ENCODE measurements at places on chromosomes 3 and 15.

DNA sequence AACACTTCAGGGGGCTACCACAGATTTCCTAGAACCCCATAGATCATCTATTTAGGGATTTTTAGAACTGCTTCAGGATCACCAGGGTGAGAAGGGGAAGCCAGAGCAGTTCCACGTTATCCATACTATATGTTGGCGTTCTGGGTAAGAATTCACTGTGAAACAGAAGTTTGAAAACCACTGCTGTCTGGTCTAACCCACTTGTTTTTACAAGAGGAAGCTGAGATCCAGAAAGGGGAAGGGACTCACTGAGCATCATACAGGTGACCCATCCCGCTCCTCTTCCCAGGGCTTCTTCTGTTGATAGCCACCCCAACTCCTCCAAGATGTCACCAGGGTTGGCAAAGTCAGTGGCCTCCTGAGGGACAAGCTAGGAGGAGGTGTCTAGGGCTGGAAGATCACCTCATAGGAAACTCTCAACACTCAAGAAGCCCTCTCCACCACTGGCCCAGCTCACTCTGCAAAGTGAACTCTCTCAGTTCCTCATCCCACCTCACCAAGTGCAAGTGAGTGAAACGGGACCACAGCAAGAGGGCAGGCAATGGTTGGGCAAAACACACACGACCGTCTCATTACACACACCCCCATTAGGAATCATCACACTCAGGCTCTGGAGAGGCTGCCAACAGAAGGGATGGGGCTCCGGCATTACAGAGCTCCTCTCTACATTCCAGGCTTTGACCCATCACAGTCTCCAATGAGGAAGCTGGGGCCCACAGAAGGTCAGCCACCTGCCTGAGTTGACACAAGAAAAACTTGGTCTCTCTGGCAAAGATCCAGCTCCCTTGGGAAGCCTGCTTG lies 1.8 kb downstream of the DAPK2 start:
- no peak for DNase-seq

DNA sequence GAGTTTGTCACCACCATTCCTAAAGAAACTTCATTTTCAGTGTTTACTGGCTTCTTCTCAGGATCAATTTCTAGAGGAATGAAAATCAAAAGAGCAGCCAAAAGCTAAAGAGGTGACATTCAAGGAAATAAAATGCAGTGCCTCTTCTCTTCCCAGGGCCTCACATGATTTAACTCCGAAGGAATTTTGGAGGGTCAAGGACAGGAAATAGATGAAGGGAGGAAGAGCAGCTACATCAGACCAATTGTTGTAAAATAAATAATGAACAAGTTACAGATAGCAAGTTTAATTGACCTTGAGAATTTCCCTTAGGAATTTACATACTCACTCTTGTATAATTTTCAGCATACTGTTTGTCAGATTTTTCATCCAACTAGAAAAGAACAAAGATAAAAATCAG lies 78.1 kb downstream of the LRRFIP2 start:
- DNase-seq: no peak

GRCh38 chr3:54832876-54833275 lies 95.0 kb downstream of the LRTM1 start:
- DNase-seq: no peak

- peak; percentile 78 for DNase-seq
Observed at GRCh38 chr15:79970624-79971434, at the start of gene BCL2A1. Gene BCL2A1 (minus strand): TSS chr15:79971196. CDS start chr15:79971119, 77 bp downstream.

DNA sequence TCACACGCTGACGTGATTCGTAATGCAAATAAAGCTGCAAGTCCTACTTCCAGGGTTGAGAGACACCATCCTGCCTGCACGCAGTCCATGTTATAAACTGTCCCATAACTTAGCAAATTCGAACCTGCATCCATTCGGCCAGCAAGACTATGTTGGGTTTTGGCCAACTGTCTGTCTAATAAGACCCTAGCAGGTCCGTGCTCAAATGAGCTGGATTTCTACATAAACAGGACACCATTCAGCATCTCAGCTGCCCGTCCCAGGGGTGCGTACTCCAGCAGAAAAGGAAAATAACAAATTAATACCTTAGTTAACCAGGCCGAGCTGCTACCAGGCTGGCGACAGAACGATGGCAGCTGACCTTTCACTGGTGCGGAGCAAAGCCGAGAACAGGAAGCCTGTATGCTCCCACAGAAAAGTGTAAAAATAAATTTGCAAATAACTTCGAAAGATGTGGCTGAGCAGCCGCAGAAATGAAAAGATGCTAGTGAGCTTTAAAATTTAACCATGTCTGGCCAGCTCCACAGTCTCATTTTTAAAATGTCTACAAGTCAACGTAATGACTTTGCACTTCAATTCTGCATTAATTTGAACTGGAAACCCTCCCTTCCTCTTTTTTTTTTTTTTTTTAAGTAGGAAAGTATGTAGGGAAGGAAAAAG lies 97.1 kb upstream of the SNRPA1 start:
- DNase-seq: no peak

GRCh38 chr3:148998297-148998696 lies 7.0 kb downstream of the GYG1 start:
- DNase-seq: no peak

- DNase-seq: peak; percentile 56
Observed at GRCh38 chr15:67185621-67186225, 68.7 kb downstream of the AAGAB start.

DNA sequence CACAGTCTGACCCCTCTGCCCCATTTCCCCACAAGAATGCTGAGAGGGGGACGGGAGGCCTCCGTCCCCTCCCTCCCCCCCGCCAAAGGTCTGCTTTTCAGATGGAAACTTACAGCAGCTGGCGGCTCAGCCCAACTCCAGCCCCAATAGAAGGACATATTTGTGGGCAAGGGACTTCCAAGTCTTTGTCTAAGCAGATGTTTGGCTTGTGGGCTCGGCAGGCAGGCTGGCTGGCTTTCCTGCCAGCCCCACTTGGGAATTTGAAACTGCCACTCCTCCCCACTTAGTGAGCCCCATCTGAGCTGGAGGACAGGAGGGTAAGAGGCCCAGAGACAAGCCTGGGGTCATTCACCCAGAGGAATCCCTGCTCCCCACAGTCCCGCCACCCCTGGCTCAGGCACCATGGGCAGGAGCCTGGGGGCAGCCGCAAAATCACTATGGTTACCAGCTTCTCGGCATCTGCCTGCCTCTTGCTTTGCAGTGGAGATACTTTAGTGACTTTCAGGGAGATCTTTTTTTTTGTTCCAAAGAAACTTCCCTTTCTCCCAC lies 53.6 kb downstream of the LMCD1 start:
- DNase-seq: no peak

DNA sequence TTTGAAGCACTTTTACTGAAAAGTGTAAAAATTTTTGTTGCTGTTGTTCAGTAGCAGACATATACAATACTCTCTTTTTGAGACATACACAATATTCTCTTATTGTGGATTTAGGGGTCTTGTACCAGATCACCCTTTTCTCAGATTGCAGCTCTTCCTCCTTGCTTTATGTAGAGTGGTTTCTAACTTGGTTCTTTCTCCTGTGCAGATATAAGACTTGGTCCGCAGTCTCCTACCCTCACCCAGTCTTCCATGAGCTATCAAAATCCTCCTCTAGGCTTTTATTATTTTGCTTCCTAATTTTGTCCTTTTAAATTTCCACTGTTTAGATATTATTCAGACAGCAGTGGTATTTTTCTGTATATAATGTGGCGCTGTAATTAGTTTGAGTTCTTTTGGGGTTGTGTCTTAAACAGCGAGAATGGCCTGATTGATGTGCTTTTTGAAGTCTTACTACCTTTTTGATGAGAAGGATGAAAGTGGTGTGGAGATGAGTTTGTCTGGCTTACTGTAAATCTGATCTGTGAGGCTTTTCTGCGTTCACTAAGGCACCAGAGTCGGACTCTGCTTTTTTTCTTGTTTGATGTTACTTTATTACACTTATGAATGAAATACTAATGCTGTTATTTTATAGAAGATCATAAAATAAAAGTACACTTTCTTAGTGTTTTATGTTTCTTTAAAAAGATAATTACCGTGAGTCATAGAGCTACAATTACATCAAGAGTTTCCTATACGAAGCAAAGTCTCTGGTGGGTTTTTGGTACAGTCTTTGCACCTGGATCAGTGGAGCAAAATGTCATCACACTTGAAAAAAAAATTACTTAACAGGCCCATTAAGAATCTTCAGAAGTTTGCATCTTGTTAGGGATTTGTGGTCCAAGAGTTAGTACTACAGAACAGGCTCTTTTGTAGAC lies 27.8 kb downstream of the FNDC3B start:
- DNase-seq: no peak

DNA sequence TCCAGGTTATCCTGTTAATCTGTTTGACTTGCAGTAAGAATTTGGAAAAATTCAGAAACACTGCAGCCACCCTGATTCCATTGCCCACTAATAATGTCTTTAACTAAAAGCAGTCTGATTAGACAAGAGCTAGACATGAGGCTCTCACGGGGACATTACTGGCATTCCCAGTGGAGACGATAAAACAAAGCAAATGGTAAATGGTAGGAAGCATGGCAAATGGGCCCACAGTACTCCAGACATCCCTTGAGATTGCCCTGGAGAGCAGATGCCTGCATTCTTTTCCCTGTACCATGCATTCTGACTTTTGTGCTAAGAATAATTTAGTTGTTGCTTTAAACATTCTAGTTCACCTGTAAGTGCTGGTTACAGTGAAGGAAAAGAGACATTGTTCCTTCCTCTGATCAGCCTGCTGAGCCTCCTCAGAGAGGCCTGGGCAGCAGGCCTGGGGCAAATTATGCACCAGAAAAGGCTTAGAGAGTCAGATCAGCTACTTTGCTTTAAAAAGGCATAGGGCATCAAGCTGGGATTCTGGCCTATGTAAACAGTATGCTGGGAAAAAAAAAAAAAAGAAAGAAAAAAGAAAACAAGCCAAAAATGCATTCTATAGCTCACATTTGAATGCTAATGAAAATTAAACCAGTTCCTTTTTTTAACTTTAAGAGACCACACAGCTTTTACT lies 204.6 kb downstream of the GABRG3 start:
- DNase-seq: no peak

- DNase-seq: peak; percentile 67
Observed at GRCh38 chr15:76342382-76343201, 6.0 kb downstream of the ISL2 start.

- no peak for DNase-seq
Observed at GRCh38 chr3:38207254-38208003, 42.1 kb downstream of the OXSR1 start.

DNA sequence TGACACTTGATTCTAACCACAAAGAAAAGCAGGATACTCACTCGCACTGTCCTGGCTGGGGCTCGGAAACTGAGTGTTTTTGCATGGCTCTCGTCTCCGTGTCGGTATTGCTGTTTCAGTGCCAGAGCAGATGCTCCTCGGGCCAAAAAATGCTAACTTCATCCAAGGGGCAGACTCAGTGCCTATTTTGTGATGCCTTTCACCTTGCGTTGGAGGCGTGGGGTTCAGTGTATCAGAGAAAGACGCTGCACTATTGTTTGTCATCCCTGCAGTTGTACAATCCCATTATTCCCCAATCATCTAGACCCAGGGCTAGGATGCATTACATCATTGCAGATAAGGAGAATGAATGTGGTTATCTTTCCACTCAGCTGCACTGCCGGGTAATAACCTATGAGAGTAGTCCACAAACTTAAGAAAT lies 1.4 kb downstream of the CACNA2D3 start:
- DNase-seq: no peak

DNA sequence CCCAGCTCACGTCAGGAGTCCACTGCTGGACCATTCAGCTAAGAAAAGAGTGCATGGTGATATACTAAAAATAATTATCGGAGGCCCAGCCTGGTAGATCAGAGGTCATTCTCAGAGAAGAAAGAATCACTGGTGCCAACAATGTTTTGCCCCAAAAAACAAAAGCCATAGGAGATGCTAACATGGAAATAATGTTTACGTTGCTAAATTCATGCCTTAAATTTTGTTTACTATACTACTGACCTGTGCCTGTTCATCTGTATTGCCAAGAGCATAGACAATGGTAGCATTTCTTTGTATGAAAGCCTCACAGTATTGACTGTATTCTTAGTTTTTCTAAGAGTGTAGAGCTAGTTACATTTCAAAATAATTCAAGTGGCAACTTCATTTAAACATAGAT lies 138.1 kb upstream of the GPR149 start:
- no peak for DNase-seq

Measured in activated CD8-positive, alpha-beta memory T cell treated with anti-CD3 and anti-CD28 coated beads for 24 hours (primary cell).